ENCODE measurements at places on chromosomes 3 and 15.

DNA sequence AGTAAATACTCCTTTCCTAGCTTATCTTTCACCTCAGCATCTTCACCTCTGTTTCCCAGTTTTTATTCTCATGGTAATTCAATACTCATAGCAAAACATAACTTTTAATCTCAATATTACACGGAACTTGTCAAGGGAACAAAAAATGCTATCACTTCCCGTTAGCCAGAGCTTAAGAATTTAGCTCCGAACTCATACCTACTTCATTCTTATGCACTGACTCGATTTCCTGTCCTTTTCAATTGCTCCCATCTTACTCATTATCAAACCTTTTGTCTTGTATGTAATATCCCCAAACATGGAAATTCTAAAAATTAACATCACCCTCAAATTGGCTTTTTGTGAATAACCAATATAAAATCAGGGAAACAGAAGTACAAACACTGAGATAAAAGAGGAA, 28.2 kb downstream of the MYEF2 start:
- DNase-seq = no peak

GRCh38 chr3:49641921-49642707, 32.0 kb upstream of the APEH start:
- no peak for DNase-seq

DNA sequence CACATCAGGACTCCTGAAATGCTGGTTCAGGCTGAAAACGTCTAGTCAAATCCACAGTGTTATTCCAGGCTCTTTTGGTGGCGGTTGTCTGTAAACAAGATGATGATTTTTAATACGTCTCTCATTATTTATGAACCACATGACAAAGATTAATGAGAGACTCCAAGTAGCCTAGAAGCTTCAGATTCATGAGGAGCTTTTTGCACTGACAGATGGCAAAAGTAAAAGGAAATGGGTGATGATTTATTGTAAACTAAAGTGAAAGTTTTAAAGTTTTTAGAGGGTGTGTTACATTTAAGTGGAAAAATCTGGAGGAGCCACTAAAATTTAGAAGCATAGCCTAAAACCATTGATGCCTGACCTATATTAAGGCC, 77.0 kb downstream of the BBX start:
- DNase-seq = no peak

GRCh38 chr3:195802795-195803194, 8.9 kb downstream of the MUC4 start:
- no peak for DNase-seq

DNA sequence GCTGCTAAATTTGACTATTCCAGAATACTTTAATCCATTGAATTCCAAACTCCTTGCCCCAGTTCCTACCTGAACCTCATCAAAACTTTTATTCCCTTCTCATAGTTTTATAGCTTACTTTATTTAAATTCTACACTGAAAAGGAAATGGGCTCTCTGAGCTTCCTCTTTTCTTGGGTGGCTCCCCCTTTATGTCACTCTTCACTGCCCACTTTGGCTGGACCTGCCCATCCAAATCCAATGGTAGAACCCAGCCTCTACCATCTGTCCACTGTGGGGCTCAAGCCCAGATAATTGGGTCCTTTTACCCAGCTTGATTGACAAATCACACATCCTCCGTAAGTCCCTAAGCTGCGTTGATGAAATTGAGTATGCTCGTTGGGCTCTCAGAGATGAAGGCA, 216.5 kb downstream of the BBX start:
- no peak for DNase-seq

DNA sequence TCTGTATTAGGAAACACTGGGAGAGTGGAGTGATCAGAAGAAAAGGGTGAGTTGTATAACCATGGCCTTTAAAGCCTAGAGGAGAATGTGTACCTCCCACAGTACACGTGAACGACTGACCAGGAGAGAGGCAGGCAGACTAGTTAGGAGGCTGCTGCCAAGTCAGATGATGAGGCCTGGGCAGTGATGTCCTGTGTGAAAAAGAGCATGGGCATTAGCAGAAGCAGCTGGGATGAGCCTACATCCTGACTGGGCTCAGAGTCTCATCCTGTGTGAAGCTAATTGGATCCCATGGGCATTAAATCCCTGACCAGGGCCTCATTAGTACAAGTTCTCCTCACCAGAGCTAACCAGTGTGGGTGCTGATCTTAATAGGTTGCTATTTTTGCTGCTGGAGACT, 89.1 kb upstream of the SLC2A2 start:
- no peak for DNase-seq

DNA sequence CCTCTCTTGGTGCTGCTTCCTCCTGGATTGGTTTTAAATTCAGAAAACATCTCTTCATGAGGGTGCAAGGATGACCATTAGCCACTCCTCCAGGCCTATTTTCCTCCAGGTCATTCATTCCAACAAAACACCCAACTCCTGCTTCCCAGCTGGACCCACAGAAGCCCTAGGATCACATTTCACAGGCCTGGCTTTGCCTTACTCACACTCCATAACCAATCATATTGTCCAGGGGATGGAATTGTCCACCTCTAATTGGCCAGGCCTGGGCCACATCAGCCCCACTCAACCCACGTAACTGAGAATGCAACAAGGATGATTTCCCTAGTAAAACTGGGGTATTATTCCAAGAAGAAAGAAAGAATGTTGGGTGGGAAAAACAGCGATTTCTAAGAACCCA, 616.7 kb upstream of the SUCLG2 start:
- no peak for DNase-seq

DNA sequence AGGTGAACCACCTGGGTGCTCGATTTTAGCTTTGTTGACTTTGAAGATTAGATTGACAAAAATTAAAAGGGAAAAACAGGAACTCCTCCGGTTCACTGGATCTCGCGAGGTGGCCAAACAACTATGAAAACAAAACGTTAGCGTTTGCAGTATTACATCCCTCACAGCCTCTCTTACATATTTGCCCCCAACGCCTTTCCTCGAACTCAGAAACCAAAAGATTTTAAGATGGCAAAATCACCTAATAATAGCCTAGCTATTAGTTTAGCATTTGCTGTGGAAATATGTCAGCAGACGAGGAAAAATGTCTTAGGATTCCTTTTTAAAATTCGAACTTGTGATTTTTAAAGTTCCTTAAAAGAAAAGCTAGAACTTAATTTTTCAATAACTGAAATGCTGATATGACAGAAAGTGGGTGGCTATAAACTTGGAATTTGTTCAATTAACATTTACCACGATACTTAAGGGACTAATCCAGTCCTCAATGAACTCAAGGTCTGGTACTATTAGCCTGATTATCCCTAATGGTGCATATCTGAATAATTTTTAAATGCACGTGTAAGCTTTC, 491 bp upstream of the SENP7 start:
- DNase-seq = no peak

DNA sequence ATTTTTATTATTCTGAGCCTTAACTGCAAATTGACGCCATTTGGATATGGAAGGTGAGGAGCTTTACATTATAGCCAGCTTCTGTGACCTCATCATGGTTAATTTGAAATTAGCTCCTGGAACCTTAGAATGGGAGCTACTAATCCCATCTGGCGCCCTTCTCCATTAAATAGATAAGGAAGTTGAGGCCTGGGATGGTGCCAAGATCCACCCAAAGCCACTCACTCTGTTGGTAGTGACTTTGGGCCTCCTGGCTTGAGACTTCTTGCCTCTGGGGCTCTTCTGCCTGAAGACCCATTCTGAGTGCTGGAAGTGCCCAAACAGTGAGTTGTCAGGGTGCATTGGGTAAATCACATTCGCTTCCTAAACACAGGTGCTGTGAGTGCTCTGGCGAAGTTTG, 12.0 kb upstream of the HMCES start:
- DNase-seq = no peak

DNA sequence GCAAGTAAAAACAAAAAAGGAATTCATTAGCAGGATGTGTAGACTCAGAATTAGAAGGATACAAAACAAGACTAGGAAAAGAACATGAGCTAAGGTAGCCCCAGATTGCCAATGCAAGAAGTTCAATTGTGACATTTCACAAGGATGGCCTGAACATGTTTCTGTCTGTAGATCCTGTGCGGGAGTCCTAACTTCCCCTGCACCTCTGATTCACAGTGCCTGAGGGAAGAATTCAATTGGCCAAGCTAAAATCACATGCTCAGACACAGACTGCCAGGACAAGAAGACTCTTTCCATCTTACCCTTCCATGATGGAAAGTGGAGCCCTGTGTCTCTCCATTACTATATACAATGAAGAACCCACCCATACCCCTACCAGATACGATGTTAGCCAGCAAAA, 251.5 kb downstream of the KCNH8 start:
- DNase-seq = no peak

DNA sequence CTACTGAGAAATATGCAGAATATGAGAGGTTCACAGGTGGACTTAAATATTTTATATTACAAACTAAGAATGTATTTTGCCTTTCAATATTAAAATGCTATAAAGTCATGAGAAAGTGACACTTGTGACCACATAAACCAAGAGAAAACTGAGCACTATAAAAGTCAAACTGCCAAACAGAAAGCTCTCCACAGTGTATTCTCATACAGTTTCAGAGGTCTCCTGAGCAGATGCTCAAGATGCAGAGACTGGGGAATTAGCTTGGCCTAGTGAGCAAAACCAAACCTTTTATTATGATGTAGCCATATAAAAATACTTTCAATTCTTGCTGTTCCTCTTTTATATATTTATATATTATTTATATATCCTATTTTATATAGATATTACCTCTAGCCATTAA, 227.8 kb downstream of the TBC1D5 start:
- DNase-seq = no peak

DNA sequence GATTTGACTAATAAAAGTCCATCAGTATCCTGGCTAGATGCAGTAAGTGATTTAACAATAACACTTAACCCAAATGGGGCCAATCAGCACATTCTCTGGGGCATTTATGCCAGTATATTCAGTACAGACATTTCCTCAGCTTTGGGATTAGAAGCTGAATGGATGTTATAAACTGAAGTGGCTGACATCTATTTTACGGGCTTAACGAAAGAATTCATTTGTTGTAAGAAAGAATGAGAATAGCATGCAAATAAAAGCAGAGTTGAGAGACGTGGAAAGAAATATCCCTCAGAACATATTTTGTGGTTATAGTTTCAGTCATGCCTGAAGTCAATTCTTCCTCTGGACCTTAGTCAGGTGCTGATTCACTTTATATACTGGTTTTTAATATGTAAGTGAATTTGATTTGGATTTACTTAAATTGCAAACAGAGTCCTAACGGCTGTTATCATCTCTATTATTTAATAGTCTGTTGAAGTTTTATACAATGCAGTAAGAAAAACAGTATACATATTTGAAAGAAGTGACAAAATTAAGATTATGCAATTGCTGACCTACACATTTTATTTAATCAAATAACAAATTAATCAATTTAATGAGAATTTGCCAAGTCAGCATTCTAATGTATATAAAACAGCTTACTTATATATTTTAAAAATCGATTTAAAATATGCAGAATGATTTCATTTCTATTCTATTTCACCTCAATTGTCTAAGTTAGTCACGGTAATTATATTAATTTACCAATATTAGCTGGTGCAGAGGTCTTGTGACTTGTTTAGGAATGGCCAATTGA, 513.9 kb upstream of the CADM2 start:
- DNase-seq = no peak

DNA sequence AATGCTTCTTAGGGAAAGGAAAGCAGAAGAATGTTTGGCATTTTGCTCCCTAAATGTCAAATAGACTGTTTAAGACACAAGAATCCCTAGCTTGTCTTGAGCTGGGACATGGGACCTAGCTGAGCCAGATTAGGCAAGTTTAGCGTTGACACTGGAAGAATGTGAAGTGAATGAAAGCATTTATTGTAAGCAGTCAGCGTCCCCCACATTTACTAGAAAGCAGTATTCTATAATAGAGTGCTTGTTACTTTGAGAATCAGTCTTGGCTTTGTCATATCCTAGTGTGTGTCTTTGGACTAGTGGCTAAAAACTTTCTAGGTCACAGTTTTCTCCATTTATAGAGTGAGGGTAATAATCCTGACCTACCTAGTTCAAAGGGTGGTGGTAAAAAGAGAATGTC, 161.6 kb downstream of the ADAMTSL3 start:
- no peak for DNase-seq

DNA sequence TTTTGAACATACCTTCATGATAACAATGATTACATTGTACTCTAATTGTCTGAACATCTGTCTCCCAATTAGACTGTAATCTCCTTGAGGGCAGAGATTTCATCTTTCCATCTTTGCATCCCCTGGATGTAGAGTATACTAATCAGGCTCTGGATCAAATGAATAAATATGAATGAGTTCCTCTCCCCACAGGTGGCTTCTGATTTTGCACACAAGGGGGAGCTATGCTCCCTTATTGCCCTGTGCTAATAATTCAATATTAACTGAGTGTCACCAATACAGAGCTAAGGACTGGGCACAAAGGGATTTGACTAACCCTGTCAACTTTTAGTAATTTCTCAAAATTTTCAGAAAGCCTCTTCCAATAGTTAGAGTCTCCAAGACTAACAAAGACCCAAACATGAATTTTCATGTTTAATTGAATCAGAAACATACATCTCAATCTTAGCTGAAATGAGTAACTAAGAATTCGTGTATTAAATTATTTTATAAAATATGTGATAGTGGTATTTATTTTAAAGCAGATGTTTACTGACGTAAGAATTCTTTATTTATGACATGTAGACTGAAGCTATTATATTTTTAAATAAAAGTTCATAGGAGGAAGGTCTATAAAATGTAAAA, 3.0 kb downstream of the DUOXA1 start:
- peak; percentile 50 for DNase-seq

GRCh38 chr15:75136118-75136517, 65.6 kb upstream of the C15orf39 start:
- DNase-seq = no peak

DNA sequence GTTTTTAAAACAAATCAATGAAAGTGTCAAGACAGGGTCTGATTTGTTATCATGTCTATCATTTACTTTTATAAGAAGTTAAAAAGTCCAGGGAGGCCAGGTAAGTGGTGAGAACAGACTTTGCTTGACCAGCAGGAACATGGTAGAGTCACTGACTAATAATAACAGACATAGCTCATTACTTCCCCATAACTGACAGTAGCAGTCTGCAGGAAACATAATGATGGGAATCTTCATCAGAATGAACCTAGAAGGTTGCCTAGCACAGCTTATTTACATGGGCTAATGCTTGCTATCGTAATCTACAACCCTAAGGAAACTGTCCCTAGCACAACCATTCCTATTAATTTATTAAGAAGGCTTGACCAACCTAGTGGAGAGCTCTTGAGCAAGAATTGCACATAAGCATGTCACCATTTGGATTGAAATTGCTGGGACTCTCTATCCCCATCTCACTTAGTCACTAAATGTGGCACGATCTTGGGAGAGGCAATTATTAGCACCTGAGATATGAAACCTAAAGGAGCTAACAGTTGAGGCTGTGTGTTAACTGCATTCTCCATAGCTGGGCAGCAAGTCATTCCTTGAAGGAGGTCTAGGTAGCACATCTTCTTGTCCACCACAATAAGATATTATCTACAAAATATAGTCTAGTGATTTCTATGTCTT, 139.6 kb upstream of the ZBTB20 start:
- no peak for DNase-seq

GRCh38 chr3:62373215-62373614, at the start of gene FEZF2:
Gene FEZF2, minus strand, starts transcription at chr3:62373550. Its CDS starts 682 bp downstream, at chr3:62372868.
- no peak for DNase-seq

GRCh38 chr3:45320986-45321385, 67.4 kb upstream of the LARS2 start:
- DNase-seq = no peak

- DNase-seq = no peak
Observed at GRCh38 chr3:20125897-20126296, 60.1 kb downstream of the SGO1 start.
